ENCODE measurements at places on chromosomes 16 and 17.
A peak's percentile ranks its signal among the peaks of the same experiment; 100 is the strongest.

- DNase-seq, result no peak
Measured at GRCh38 chr17:32298721-32299579, 33.3 kb downstream of the RHBDL3 start.

- no peak for DNase-seq
Measured at GRCh38 chr16:89345642-89346150, 128.2 kb downstream of the ZNF778 start.

GRCh38 chr16:30669026-30669902, 11.0 kb downstream of the FBRS start:
- DNase-seq, result no peak

DNA sequence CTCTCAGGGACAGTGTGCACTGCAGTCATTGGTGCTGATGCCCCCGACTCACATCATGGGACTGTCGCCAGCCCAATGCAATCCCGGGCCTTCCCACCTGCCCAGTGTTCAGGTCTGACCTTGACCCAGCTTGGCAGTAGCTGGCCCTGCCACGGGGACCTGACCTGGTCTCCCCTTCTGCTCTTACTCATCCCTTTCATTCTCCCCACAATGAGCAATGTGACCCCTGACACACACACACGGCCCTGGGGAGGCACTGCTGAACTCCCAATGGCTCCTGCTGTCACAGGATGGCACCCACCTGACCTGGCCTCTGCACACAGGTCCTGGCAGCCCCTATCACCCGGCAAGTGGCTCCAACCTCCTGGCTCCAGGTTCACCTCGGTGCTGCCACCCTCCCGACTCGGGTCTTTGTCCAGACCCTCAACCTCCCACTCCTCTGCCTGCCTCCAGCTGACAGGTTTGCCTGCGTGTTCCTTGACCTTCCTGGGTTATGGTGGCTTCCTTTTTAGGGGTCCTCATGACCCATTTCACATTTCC, 6.6 kb downstream of the CD300C start:
- DNase-seq, result no peak

DNA sequence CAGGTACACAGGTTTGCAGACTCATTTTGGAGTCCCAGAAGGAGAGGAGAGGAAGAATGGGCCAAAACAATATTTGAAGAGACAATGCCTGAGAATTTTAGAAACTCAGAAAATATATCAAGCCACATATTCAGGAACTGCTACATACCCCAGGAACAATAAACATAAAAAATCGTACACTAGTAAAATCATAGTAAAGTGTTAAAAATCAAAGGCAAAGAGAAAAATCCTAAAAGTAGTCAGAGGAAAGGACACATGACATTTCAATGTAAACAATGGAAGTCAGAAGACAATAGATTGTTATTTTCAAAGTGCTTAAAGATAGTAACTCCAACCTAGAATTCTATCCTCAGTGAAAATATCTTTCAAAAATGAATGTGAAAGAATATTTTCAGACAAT, 28.5 kb upstream of the NACA2 start:
- DNase-seq, result no peak

DNA sequence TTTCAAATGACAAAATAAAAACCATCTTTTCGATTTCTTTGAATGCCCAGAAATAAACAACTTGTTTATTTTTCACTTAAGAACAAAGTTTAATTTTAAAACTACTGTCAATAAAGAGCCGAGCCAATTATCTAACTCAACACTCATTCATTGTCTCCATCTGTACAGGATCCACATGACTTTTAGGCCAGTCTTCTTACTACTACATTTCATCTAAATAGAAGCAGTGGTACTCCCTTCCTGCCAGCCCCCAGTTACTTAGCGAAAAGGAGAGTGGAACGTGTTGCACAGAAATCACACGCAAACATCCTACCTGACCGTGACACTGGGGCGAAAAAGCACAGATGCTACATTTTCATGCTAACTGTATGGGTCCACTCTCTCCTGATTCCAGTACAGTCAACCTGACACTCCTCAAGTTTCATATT, 1.2 kb downstream of the GNA13 start:
- no peak for DNase-seq

- peak; percentile 21 for DNase-seq
Measured at GRCh38 chr17:37068266-37068665, 119.5 kb downstream of the AATF start.

GRCh38 chr17:43740541-43740940, 18.1 kb downstream of the SOST start:
- no peak for DNase-seq

- no peak for DNase-seq
Measured at GRCh38 chr16:8542393-8542792, 47.9 kb downstream of the TMEM114 start.

DNA sequence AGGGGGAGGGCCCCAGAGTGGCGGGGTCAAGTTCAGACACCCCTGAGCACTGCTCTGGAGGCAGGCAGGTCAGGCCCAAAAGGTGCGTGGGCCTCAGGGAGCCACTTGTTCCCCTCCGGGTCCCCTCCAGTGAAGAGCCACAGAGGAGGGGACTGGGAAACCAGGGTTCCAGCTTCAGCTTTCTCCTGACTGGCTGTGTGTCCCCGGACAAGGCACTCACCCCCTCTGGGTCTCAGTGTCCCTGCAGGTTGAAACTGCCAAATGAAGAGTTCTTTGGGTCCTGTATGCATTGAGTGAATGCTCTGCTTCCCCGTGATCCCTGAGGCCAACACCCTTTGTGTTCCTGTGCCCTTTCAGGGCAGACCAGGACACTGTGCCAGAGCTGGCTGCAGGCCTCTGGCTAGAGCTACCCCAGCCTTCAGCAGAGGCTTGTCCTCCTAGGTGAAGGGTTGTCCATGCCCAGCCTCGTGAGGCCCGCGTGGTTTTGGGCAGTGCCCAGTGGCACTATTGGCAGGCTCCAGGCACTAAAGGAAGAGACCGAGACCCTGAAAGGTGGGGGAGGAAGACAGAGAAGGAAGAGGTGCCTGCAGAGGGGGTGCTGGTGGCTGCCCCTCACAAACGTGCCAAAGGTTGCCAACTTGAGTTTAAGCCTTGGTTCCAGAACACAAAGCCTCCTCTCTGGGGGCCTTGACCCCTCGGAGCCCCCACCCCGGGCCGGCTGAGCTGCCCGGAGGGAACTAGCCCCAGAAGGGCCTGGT, 13.3 kb upstream of the WNT3 start:
- DNase-seq, result no peak

- peak; percentile 89 for DNase-seq
Measured at GRCh38 chr16:67207249-67208091, 8.5 kb downstream of the ELMO3 start.

- no peak for DNase-seq
Measured at GRCh38 chr16:81861503-81861902, 82.4 kb downstream of the PLCG2 start.

GRCh38 chr16:83470416-83470815, 337.4 kb upstream of the HSBP1 start:
- no peak for DNase-seq

DNA sequence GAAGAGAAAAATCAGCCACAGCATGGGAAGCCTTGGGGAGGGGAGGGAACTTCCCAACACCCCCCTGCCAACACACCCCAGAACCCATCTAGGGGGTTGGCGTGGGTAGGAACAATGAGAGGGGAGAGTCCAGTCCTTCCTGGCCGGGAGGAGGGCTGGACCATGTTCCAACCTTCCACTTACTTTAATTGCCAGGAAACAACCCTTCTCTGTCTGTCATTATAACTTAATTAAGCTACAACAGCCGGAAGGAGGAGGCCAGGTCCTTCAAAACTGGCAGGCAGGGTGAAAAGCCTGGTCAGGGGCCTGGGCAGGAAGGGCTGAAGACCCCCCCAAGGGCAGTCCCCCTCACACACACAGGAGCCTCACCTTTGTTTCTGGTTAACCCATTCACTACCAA, 447.0 kb downstream of the SOX9 start:
- no peak for DNase-seq

DNA sequence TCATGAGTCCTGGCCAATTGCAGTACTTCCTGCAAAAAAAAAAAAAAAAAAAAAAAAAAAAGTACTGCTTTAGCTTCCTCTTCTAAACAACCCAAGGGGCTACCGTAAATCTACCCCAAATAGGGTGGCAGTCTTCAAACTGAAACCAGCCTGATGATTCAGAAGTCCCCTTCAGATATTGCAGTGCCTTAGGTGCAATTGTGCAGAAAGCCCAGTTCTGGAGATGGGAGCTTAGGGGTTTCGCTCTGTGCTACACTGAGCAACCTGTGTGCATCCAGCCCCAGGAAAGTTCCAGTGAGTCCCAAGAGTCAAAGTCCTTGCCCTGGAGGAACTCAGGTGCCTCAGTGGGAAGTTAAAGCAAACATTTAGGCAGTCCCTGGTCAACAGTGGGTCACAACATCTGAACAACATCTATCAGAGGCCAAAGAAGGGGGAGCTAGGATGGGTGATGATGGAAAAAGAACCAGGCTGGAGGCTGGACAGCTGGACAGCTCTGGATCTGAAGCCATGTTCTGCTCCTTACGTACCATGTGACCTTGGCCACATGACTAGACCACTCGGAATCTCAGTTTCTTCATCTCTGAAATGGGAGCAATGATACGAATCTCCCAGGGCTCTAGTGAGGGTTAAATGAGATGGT, 6.7 kb upstream of the CIITA start:
- DNase-seq, result no peak

DNA sequence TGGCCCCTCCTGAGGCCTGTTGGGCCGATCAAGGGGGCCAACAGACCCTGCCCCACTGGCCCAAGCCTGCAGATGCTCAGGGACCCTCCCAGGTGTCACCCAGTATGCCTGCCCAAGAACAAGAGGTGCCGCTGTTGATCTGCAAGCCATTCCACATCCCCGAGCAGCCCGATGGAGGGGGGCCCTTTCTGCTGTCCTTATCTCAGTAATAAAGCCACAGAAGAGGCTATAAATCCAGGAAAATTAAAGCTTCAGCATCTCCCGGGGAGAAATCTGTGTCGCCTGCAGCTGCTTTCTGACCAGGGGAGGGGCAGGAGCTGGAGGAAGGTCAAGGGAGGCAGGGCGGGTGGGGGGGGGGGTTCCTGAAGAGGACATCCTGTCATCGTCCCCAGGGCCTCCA, 11.7 kb upstream of the CACNA1H start:
- no peak for DNase-seq

DNA sequence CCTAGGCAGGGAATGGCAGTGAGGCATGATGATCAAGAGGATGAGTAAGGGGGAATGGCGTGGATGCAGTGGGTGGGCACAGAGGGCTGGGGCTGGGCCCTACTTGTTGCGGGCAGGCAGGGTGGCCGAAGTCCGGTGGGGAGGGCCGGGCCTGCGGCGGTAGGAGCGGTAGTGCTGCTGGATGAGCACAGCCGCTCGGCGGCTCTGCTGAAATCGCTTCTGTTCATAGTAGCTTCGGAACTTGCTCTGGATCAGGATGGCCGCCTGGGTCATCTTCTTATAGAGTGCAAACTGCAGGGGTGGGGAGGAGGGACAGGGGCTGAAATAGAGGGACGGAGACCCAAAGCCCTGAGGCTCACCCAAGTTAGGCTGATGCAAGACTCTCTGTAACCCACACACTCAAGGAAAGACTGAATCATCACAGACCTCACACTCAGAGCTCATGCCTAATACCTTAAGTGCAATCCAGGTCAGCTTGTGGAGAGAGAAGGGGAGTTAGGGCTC, 1.5 kb upstream of the SPAG7 start:
- DNase-seq, result no peak

DNA sequence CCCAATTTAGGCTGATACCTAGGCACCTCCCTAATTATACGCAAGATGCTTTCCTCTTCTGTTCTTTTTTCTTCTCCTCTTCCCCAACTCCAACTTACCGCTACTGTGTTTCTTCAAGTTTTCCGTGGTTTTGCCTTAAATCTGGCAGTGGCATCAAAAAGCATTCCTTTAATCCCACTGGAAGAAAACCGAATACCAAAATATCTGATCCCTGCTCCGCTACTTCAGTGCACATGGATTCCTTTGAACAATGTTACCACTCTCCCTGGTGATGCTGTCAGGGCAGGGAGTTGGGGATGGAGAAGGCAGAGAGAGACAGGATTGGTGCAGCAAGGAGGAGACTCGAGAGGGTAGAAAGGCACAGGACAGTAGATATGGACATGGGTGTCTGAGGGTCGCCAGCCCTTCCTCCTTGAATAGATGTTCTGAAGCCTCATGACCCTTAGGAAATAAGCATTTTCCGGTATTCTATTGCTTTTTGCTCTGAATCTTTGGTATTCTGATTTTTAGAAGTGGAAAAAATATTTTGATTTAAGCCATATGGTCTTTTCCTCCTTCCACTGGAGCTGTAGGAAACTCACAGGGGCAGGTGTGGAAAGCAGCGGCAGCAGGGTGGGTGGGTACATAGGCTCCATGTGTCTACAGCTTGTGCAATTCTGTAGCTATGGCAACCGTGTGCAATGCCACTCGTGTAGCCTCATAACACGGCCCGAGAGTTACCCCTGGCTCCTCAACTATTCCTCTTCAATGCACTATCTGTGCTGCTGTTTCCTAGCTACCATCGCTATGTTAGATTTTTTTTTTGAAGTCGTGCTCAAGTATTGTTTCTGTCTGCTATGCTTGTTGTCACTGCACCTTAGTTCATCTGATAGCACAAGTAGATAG, 32.3 kb upstream of the TANC2 start:
- DNase-seq, result no peak

- DNase-seq, result no peak
Measured at GRCh38 chr16:65608455-65608854, 486.6 kb upstream of the CDH11 start.

DNA sequence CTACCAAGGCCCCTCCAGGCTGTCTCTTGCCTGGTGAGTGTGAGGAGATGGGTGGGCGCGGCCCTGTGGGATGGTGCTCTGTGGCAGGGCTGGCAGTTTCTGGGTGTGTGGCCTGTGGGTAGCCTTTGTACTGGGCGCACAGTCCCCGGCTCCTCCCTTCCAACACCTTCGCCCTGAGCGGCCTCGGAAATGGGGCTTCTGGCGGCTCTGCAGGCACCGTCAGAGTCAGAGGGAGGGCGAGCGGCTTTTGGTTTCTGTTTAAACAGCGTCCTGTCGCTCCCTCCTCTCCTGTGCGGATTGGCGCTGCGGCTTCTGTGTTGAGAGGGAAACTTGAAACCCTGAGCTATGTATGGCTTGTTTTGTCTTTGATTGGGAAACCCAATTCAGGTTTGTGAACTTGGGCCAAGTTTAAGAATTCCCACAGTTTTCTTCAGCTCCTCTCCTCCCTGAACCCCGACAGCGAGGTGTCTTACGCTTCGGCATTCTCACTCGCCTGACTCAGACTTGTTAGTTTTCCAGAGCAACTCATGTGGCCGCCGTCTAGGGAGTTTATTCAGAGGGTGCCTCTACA, 8.3 kb upstream of the ZNF750 start:
- DNase-seq, result no peak
